Lower leg skin (tissue), 4 donors: ENCODE measurements at places on chromosomes 1 and 21.

GRCh38 chr1:238439511-238439910, 548.8 kb upstream of the ZP4 start:
- no peak for DNase-seq

- no peak for DNase-seq
Observed at GRCh38 chr1:90012300-90012699, 17.4 kb downstream of the ZNF326 start.

- DNase-seq: no peak
Observed at GRCh38 chr1:234845836-234846235, 235.9 kb upstream of the IRF2BP2 start.

- peak; percentile 100 for DNase-seq
Observed at GRCh38 chr1:86913896-86914600, at the start of gene SELENOF. Gene SELENOF, minus strand, starts transcription at chr1:86914126. Its CDS starts 15 bp downstream, at chr1:86914111.

GRCh38 chr1:197896301-197896700, 6.1 kb upstream of the C1orf53 start:
- no peak for DNase-seq

DNA sequence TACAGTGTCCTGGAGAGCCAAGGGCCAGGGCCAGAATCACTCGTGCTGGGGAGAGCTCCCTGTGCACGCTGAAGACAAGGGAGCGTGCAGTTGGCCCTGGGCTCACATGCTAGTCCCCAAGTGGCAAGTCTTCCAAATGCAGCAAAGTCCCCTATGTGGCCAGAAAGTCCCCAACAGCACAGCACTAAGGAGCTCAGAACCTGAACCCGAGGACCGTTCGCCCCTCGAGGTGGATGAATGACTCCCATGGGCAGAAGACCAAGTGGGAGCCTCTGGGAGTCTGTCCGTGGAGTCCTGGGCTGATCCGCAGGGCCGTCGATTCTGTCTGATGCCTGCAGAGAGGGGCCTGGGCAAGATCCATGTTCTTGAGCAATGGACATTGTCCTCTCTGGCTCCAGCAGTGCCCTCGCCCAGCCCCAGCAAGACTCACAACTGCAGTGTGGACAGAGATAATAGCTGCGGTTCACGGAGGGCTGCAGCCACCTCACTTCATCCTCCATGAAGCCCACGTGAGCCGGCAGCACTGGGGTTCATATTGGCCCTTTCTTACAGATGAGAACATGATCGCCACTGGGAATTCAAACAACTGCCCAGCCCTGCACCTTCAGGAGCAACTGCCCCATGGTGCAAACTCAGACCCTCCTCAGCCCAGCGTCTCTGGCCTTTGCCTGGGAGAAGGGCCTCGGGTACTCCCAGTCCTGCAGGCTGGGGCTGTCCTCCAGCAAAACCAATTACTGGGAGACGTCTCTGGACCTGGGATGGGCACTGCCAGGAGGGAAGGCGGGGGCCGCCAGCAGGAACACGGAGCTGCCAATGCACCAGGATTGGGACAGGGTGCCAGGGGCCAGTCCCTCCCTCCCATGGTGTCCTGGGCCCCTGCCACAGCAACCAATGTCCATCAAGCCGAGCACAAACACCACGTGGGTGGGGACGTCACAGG, 243.7 kb downstream of the NPHP4 start:
- no peak for DNase-seq

DNA sequence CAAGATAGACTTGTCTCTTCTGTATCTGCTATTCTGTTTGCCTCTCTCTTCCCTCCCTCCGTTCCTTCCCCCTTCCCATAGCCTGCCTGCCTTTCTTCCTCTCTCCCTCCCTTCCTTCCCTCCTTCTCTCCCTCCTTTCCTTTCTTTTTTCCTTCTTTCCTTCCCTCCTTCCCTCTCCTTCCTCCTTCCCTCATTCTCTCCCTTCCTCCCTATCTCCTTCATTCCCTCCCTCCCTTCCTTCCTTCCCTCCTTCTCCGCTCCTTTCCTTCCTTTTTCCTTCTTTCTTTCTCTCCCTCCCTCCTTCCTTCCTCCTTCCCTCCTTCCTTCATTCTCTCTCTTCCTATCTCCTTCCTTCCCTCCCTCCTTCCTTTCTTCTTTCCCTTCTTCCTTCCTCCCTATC, 944 bp downstream of the AADACL4 start:
- no peak for DNase-seq

DNA sequence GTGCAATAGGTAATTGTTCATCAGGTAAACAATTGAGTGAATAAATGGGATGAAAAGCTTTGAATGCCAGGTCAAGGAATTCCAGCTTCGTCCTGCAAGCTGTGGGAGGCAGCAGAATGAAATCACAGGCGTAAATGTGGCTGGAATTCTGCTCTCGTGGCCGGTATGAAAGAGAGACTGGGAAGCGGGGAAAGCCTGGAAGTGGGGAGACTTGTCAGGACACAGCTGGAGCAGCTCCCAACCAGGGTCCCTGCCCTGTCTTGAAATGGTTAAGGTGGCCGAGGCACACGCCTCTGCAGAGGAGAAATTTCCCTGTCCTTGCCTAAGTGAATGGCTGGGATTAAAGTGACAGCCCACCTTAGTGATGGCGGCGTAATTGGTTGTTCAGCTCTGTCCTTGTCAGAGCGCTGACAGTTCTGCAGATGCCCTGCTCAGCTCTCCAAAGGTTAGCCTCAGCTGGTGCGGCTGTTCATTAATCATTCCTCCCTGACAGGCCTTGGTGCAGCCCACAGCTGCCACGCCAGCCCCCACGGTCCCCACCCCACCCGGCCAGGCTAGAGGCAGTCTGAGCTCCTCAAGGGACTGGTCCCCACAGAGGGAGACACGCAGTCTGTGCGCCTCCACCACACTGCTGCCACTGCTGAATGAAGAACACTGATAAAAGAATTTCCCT, 398.3 kb upstream of the POU3F1 start:
- no peak for DNase-seq

- peak; percentile 79 for DNase-seq
Observed at GRCh38 chr21:42306366-42307035, 8.7 kb downstream of the TFF3 start.

DNA sequence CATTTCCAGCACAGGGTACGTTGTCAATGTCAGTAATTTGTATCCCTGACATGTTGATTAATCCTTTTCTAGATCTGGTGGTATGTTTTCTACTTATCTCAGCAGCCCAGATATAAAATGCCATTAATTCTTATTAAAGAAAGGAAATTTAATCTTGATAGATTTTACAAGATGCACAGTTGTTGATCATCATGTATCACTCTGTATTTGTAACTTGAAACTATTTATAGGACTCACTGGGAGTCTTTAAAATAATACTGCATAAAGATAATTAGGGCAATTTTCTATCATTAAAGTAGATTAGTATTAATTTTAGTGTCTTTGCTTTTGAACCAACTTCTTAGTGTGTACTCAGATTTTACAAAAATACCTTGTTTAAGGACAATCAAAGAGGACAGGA, 84.9 kb downstream of the GREM2 start:
- DNase-seq: no peak

GRCh38 chr21:45846373-45847160, 135.0 kb upstream of the COL6A1 start:
- DNase-seq: peak; percentile 87

- no peak for DNase-seq
Observed at GRCh38 chr1:85340427-85340826, 64.0 kb upstream of the BCL10 start.

- no peak for DNase-seq
Observed at GRCh38 chr1:155472491-155473083, 90.0 kb downstream of the ASH1L start.

GRCh38 chr1:114274621-114275317, 121.1 kb upstream of the SYT6 start:
- no peak for DNase-seq

GRCh38 chr1:219810451-219810850, 117.9 kb downstream of the SLC30A10 start:
- DNase-seq: no peak

DNA sequence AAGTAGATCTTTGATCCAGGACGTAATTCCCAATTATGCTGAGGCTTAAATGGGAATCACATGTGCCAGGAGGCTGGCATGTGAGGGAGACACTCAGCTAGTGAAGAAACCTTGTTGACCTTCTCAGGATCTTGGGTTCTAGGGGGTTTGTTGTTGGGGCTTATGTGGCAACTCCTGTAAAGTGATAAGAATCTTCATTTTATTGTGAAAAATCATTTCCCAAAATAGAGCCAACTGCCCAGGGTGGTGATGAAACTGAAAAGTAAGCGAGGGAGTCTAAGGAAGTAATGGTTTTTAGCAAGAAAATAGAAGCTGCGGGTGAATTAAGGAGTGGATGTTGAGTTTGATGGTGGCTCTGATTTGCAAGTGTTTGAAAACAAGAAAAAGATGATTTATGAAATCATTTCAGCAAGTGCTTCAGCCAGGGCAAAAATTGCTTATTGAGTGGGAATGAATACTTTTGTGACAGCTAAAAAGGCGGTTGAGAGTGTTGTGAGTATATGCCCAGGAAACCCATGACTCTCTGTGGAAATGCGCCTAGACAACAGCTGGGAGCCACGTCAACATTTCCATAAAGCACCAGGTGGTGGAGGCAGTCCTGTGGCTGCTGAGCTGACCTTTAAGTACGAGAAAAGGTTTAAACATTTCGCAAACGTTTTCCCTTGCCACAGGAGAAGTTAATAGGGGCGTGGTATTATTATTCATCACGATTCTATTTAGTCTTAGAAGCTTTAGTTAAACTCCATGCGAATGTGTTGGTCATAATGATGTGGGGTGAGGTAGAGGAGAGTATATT, 102.7 kb downstream of the HMGB4 start:
- DNase-seq: no peak

- no peak for DNase-seq
Observed at GRCh38 chr1:163709636-163710035, 387.9 kb downstream of the NUF2 start.

- no peak for DNase-seq
Observed at GRCh38 chr1:185464777-185465176, 147.7 kb upstream of the IVNS1ABP start.

- peak; percentile 50 for DNase-seq
Observed at GRCh38 chr1:247111700-247112478, 7.7 kb upstream of the ZNF669 start.

- DNase-seq: no peak
Observed at GRCh38 chr1:180909005-180909414, 3.7 kb upstream of the KIAA1614 start.

GRCh38 chr1:176987016-176987415, 177.5 kb downstream of the ASTN1 start:
- DNase-seq: no peak

GRCh38 chr1:110945626-110946025, 18.1 kb downstream of the LRIF1 start:
- DNase-seq: no peak

GRCh38 chr1:23999156-23999671, 19.1 kb upstream of the SRSF10 start:
- no peak for DNase-seq

GRCh38 chr1:39295901-39296300, 91.4 kb downstream of the MACF1 start:
- no peak for DNase-seq

- DNase-seq: no peak
Observed at GRCh38 chr1:23593042-23593521, 33.8 kb upstream of the ID3 start.

DNA sequence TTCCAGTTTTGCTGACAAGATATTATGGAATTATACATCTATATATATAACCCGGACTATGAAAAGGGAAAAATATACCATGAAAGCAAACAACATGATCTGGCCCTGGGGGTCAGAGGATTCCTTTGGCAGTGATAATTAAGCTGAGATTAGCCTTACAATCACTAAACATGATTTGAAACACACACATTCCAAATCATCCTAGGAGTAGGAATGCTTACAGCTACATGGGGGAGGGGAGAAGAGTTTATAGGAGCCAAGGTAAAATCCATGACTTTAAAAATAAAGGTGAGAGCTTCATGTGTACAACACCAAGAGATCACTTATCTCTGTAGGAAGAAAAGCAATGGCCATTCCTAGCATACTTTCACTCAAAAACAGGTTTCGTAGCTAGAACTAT, 57.6 kb downstream of the AKT3 start:
- DNase-seq: no peak

DNA sequence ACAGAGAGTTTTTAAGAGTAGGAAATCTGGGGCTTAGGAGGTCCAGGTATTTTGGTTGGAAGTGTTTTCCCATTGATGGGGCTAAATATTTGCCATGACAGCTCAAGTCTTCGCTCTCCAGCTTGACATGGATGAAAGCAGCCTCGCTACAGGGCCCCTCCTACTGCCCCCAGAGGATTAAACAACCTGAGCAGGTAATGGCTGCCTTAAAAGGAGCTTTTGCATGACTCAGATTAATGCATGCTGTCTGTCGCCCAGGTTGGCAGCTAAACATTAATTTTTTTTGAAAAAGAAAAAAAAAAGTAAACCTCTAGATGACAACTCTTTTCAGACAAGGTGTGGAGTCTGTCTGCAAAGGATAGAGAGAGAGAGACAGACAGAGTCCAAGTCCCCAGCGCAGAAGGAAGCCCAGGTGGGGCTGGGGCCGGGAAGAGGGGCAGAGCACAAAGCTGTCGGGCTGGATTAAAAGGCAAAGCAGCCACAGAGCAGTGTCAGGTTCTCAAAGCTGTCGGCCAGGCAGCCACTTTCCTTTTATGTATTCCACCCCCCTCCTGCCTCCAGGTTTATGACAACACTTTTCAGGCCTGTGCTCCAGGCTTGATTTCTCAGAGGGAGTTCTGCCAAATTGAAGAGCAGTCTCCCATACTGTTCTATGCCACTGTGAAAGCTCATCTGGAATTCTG, 127.9 kb downstream of the CLIC6 start:
- no peak for DNase-seq

GRCh38 chr1:84493747-84494146, 12.4 kb upstream of the SPATA1 start:
- DNase-seq: no peak

- DNase-seq: no peak
Observed at GRCh38 chr1:1753607-1754005, 24.7 kb downstream of the NADK start.

DNA sequence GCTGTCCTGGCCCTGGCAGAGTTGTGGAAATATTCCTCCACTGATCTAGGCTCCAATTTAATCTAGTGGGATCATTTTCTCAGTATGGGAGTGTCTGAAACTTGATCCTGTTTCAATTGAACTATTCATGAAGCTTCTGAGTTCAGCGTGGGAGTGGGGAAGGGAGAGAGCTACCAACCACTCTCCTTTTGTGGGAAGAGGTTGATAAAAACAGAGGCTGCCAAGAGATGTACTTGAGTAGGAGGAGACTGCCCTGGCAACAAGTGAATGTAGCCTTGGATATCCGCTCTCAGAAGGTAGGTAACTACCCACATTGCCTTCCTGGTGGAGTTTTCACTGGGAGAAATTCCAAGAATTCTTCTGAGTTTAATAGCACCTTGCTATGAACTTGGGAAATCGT, at the start of gene CTXND2:
CTXND2 (plus strand) TSS at position 119 of the 400 bp plus-strand sequence. CDS start 25,179 bp downstream, outside the sequence.
- no peak for DNase-seq

DNA sequence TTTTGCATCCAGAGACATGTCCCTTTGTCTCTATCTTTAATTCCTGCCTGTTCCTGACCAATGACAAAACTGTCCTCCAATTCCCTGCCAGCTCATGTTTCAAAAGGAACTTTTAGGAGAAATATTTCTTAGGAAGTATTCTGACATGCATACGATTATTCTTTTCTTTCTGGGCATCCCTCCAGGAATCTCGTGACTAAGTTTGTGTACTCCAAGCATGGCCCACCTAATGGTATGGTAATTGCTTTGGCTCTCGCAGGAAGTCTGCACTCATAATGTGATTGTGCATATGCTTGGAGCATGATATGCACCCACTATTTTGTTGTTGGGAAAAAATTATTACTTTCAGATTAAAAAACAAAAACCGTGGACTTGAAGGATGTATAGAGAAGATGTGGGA, 256.4 kb downstream of the PRDM2 start:
- DNase-seq: no peak

- no peak for DNase-seq
Observed at GRCh38 chr1:4494027-4494426, 160.4 kb upstream of the AJAP1 start.
